Esophagus squamous epithelium (tissue), 5 donors: ENCODE measurements at places on chromosomes 16 and 17.

DNA sequence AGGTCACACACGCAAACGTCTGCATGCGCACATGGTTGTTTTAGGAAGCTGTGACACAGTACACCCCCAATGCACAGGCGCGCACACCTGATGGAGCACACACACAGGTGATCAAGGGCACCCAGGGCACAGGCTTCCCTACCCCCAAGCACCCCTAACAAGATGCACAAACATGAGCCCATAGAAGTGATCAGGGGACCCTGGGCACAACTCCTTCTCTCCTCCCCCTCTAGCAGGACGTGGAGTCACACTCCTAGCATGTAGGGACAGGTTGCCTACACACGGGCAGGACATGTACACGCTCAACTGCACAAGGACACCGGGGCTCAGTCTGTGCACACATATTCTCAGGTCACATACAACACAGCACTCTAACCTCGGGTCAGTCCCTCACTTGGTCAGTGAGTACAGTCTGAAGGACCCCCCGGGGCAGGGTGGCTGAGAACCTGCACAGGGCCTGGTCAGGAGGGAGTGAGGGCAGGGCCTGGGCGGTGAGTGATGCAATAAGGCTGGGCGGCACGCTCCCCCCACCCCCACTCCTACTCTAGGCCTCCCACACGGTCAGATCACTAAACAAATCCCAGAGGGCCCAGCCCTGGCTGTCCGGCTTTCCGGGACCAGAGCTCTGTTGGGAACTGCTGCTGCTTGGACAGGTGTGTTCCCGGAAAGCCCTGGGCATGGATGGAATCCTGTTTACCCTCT, 751 bp upstream of the DOC2B start:
- DNase-seq: no peak

GRCh38 chr16:75909746-75910145, 183.5 kb upstream of the CPHXL start:
- DNase-seq: no peak

- no peak for DNase-seq
These were observed 190.7 kb upstream of the DYNLRB2 start for GRCh38 chr16:80350061-80350460.

GRCh38 chr17:72030067-72030899, 90.5 kb upstream of the SOX9 start:
- no peak for DNase-seq

DNA sequence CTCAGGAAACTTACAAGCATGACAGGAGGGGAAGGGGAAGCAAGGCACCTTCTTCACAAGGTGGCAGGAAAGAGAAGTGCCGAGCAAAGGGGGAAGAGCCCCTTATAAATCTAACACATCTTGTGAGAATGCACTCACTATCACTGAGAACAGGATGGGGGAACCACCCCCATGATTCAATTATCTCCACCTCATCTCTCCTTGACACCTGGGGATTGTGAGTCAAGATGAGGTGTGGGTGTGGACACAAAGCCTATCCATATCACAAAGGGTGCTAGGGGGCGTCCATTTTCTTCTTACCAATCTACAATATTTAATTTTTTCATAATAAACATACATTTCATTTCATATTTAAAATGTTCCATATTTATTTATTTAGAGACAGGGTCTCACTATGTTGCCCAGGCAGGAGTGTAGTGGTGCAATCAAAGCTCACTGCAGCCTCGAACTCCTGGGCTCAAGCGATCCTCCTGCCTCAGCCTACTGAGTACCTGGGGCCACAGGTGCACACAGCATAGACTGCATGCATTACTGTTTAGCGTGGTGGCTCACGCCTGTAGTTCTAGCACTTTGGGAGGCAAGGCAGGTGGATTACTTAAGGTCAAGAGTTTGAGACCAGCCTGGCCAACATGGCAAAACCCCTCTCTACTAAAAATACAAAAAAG, 26.5 kb upstream of the FAAP100 start:
- DNase-seq: no peak

DNA sequence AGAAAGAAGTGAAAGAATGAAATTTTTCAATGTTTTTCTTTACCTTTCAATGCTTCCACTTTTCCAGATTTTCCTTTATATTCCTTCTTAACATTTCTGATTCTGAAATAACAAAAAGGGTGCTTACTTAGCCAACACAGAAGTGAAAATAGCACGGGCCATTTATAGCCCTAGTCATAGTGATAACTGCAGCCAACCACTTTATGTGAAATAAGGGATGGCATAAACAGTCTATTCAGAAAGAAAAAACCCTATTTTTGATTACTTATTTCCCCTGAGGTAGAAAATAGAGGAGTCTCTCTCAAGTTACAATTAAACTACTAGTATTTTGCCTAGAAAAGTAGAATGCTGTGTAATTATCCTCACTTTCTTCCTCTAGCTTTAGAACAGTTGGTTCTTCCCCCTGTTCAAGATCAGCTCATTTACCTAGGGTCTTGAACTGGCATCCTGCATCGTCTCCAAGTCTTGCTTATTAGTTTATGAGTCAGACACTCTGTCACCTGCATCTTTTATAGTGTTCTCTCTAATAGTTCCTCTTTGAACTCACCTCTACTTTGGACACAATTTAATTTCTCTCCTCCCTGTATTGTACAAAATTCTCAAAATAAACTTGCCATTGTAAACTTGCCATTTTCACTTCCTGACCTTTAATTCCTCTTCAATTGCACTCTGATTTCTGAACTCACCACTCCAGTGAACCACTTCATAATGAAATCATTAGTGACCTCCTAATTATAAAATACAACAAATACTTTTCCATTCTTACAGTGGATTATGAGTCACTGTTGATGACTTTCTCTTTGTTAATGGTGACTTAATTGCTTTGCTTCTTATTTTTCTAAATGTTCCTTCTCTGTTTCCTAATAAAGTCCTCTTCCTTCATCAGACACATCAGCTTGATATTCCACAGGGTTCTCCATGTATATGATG, 23.6 kb downstream of the ABCA6 start:
- DNase-seq: no peak

- DNase-seq: no peak
These were observed 247.1 kb upstream of the MON1B start for GRCh38 chr16:76943921-76944320.

- no peak for DNase-seq
These were observed 16.6 kb downstream of the ZFHX3 start for GRCh38 chr16:73031155-73031866.

- DNase-seq: no peak
These were observed 195.2 kb upstream of the KIF2B start for GRCh38 chr17:53627511-53627910.

DNA sequence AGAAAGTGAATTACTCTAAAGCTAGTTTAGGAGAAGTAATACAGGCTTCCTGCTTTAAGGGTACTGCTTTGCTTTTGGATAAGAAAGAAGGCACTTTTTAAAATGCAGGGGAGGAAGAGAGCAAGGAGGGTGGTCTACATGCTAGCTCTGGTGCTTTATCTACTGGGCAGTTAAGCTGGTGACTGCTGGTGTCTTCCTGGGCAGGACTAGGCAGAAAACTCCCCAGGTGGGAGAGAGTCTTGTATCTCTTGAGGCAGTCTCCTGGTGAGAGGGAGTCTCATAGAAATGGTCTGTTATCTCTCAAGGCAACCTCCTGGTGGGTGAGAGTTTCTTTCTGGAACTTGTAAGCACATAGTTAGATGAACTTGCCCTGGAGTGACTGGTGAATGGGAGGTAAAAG, 953.9 kb upstream of the GOT2 start:
- DNase-seq: no peak

GRCh38 chr17:41334385-41335305, 16.0 kb downstream of the KRT33A start:
- no peak for DNase-seq

- no peak for DNase-seq
These were observed 11.0 kb downstream of the NPTX1 start for GRCh38 chr17:80465327-80465974.

GRCh38 chr16:89219365-89219764, 1.9 kb downstream of the ZNF778 start:
- DNase-seq: no peak

GRCh38 chr16:75306099-75306762, 54.8 kb upstream of the BCAR1 start:
- DNase-seq: no peak

DNA sequence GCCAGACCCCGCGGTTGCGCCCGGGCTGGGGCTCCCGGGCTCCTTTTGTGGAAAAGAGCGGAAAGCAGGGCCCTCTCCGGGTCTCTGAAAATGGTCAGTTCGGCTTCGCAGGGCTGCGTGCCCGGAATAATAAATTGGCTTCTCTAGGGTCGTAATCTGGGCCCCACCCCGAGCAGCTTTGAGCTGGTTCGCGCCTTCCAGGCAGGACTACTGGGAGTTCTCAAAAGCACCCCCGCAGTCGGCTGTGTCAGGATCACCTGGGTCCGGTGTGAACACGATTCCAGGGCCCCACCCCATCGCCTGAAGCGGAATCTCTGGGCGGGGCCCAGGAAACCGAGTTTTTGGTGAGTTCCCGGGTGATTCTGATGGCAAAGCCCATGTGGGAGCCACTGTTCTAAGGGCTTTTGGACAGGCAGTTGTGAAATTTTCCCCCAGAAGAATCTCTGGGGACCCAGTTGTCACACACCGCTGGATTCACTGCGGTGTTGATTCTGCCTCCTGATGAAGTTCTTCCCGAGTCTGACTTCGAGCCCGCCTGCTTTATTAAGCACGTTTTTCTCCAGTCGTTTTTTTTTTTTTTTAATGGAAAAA, 77.0 kb downstream of the MRC2 start:
- DNase-seq: no peak

GRCh38 chr16:19269098-19269497, 16.4 kb upstream of the CLEC19A start:
- no peak for DNase-seq

- no peak for DNase-seq
These were observed 6.2 kb downstream of the KRTAP4-6 start for GRCh38 chr17:41133880-41134735.

- DNase-seq: no peak
These were observed at the start of gene VWA3A for GRCh38 chr16:22092143-22092933. Gene VWA3A (plus strand): TSS chr16:22092541. CDS start chr16:22092638, 97 bp downstream.

DNA sequence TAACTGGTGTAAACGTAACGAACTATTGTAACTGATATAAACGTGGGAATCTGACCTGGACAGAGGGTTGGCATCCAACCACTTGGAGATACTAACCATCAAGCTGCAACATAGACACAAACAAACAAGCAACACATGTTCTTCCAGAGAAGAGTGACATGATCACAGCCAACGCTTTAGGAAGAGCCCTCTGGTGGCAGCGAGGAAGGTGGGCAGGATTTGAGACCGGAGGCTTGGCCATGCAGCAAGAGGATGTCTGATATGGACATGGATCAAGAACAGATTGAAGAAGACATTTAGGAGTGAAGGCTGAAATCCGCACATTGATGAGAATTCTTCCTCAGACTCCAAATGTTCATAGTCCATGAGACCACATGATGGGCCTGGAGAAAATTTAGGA, 40.3 kb upstream of the TNRC6A start:
- no peak for DNase-seq

- no peak for DNase-seq
These were observed 245.6 kb upstream of the RBFOX1 start for GRCh38 chr16:7086822-7087616.
